Colonic mucosa (tissue), 4 donors: ENCODE measurements at places on chromosomes 13 and 19.

GRCh38 chr13:97686594-97686993, 252.6 kb downstream of the RAP2A start:
- no peaks in the 10 kb centered on the region for H3K4me1 ChIP-seq
- no peaks in the 10 kb centered on the region for H3K36me3 ChIP-seq
- no peak overlapping the region for H3K4me3 ChIP-seq
- no peak for DNase-seq

- H3K27me3 ChIP-seq: no peaks in the 10 kb centered on the region
- H3K4me3 ChIP-seq: no peak overlapping the region
- H3K4me1 ChIP-seq: no peaks in the 10 kb centered on the region
- no peaks in the 10 kb centered on the region for H3K36me3 ChIP-seq
- no peak overlapping the region for H3K27ac ChIP-seq
These were observed 29.1 kb upstream of the POP4 start for GRCh38 chr19:29576761-29577648.

GRCh38 chr13:40664350-40665125, 1.9 kb downstream of the FOXO1 start:
- H3K4me1 ChIP-seq: peaks cover 12% of the 10 kb centered on the region
- peak; percentile 87 for DNase-seq
- no peaks in the 10 kb centered on the region for H3K36me3 ChIP-seq
- H3K27ac ChIP-seq: peak overlapping the region; percentile 95

GRCh38 chr13:112575675-112576074, 12.3 kb downstream of the TUBGCP3 start:
- H3K36me3 ChIP-seq: no peaks in the 10 kb centered on the region
- DNase-seq: no peak
- no peaks in the 10 kb centered on the region for H3K27me3 ChIP-seq
- H3K27ac ChIP-seq: no peak overlapping the region
- H3K4me1 ChIP-seq: no peaks in the 10 kb centered on the region

DNA sequence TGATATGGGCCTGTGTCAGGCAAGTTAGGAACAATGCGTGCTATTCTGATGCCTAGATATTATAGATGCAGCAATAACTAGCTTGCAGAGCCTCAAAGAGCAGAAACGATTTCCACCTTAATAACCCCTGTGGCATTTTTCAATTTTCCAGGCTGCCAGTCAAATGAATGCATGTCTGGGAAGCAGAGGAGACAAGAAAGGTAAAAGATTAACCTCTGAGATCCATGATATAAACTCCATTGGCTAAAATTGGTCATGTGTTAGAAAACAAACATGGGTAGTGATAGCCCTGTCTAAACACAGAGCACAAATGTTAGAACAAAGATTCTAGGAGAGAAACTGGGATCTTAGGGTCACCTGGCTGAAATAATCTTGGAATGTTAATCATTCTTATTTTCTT, 811.1 kb downstream of the DIAPH3 start:
- DNase-seq: no peak
- no peak overlapping the region for H3K4me3 ChIP-seq
- no peaks in the 10 kb centered on the region for H3K4me1 ChIP-seq
- no peaks in the 10 kb centered on the region for H3K27me3 ChIP-seq
- no peak overlapping the region for H3K27ac ChIP-seq
- H3K36me3 ChIP-seq: no peaks in the 10 kb centered on the region
